ENCODE measurements at places on chromosomes 4 and X.

- no peak for DNase-seq
Observed at GRCh38 chrX:9158611-9159010, 124.7 kb upstream of the FAM9B start.

DNA sequence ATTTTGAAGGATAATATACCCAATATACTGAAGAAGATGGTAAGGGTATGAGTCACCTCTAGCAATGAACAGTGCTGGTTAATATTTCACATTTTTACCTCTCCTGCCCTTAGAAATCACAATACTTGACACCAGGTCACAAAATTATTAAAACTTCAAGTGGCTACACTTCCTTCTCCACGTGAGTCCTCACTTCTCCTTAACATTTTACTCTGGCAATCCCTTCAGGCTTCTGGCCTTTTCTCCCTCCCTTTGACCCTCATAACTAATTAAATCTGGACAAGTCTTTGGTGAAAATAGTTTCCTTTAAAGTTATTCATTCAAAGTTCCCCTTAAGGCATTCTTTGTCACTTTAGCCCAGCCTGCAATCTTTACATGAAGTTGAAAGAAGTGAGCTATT lies 190.4 kb downstream of the UNC5C start:
- DNase-seq = no peak

DNA sequence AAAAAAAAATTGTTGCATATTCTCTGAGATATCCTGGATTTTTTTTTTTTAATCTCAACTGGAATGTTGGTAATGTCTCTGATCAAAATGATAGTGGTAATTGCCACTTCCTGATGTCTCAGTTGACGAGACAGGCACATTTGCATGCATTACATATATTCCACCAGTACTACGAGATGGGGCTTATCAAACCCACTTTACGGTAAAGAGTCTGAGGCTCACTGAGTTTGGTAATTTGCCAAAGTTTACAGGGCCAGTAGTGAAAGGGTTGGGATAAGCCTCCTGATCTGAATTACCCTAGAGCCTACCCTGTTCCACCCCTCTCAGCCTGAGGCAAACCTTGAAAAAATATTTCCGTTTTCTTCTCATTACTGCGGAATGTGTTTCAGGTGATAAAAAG lies 5.3 kb downstream of the MAGEB2 start:
- DNase-seq = no peak

DNA sequence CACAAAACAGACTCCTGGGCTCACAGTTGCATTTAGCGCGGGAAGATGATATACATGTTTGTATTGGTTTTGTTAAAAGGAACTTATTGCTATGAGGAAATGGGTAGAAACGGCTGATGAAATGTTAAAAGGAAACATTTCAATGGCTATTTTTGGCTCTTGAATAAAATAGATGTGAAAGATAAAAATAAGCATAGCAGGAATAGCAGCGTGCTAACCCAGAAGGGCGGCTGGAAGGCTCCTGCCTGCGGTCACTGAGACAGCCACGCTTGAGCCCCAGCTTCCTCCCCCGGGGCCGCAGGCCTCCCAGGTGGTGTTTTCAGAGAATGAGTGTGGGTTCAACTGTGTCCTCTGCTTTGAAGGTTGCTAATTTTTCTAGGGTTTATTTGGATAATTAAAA lies 35.0 kb upstream of the CLCN4 start:
- no peak for DNase-seq

DNA sequence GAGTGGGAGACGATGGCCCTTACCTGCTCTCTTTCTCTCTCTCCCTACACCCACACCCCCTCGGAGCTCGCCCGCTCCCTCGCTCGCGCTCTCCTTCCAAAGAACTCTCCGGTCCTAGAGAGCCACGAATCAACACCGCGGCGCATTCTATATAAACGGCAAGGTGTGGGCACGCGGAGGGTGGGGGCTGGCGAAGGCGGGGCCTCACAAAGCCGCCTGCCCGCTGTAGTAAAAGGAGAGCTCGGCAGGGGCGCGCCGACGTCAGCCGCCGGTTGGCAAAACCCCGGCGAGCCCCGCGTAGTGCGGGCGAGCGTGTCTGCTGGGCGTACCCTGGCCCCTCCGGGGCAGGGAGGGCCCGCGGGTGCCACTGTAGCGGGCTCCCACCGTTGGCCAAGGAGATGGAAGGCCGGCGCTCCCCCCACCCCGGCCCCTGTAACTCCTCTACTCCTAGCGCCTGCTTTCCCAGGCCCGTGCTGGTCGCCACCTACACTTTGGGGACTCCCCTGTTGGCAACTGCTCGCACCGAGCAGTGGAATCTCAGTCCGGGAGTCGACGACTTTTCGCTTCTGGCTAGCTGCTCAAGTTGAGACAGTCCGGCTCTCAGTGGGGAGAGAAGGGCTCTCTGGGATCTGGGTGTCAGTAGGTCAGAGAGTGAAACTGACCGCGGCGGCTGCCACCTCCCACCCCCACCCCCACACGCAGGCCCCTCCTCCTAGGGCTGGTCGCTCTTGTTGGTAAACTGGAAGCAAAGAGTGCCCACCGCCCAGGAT lies 325.5 kb upstream of the F9 start:
- no peak for DNase-seq

DNA sequence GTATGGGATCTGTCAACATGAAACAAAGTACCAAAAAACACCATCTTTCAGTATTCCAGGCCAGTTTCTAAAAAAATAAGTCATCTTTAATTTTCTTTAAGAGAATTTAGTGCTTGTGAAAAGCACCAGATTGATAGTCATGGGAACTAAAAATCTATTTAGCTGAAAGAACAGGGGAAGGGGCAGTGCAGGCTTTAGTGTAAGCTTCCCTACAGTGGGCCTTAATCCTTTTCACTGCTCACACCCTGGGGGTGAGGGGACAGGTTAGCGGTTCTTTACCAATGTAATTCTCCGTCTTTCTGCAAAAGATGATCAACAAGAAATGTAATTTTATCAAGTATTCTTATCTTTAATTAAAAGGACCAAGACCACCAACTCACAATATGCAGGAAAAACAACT lies 47.1 kb downstream of the CHIC2 start:
- DNase-seq = no peak
